ENCODE measurements at places on chromosomes 4 and X.

DNA sequence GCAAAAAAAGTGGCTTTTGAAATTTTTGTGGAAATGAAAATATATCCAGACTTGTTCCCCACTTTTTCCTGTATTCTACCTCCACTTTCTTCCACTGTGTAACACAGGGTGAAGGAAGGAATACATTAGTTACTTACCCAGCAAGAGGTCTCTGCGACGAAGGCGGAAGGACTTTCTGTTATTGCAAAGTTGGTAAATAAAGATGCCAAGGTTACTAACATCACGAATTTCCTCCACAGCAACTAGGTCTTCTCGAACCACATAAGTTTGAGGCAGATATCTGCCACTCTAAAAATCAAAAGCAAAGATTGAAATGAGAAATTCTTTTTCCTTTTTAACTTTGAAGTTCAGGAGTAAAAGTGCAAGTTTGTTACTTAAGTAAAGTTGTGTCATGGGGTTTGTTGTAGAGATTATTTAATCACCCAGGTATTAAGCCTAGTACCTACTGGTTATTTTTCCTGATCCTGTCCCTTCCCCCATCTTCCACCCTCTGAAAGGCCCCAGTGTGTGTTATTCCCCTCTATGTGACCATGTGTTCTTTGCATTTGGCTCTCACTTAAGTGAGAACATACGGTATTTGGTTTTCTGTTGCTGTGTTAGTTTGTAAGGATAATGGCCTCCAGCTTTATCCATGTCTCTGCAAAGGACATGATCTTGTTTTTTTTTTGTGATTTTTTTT, 5.8 kb downstream of the ITM2A start:
- DNase-seq = no peak

GRCh38 chr4:26217961-26218676, 102.7 kb upstream of the RBPJ start:
- no peak for DNase-seq

DNA sequence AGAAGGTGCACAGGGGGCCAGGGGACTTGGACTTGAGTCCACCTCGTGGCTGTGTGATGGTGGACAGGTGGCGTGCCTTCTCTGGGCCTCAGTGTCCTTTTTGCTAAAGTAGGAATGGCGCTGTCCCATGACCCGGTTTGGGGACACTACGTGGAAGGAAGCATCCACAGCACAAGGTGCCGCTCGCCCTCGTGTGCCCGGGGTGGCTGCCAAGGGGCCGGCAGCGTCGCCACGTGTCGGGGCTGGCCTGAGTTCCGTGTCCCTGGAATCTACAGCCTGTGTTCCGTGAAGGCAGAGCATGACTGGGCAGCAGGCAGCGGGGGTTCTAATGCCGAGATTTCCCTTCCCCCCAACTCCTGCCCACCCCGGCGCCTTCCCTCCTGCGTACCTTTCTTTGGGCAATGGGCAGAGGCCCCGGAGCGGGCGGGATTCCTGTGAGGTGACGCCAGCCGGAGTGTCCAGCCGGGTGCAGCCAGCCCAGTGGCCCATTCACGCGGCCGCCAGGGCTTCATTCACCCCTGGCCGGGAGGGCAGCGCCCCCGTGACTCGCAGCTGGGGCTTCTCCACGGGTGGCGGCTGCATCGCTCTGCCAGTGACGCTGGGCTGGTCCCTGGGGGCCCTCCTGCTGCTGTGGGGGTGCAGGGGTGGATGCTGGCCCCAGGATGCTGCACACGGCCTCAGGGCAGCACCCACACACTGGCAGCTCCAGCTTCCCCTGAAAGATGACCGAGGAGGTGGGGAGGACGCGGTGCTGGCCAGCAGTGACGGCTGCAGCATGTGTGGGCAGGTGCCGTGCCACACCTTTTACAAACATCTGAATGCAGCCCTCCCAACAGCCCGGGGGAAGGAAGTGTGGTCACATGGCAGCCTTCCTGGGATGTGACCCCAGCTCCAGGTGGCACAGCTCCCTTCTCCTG, 21.2 kb downstream of the DOK7 start:
- no peak for DNase-seq

DNA sequence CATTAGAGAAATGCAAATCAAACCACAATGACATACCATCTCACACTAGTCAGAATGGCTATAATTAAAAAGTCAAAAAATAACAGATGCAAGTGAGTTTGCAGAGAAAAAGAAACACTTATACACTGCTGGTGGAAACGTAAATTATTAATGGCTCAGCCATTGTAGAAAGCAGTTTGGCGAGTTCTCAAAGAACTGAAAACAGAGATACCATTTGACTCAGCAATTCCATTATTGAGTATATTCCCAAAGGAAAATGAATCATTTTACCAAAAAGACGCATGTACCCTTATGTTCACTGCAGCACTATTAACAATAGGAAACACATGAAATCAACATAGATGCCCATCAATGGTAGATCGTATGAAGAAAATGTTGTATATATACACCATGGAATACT, 75.0 kb downstream of the NAA11 start:
- no peak for DNase-seq

- no peak for DNase-seq
Measured at GRCh38 chrX:44223150-44223549, 120.3 kb downstream of the EFHC2 start.

DNA sequence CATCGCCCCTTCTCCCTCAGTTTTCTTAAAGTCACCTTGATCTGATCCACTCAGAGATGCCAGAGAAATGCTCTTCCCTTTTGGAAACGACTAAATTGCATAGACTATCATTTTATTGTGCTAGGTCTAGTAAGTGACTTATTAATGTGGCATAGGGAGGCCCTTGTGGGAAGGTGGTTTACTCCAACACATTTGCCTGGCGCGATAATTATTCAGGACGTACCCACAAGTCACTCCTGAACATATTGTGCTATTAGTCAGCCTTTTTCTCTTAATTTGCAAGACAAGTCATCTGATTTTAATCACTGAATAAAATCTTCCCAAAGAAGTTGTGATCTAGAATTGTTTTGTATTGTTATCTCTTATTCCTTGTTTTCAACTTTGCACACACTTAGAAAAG, 7.6 kb downstream of the ENPEP start:
- DNase-seq = no peak

DNA sequence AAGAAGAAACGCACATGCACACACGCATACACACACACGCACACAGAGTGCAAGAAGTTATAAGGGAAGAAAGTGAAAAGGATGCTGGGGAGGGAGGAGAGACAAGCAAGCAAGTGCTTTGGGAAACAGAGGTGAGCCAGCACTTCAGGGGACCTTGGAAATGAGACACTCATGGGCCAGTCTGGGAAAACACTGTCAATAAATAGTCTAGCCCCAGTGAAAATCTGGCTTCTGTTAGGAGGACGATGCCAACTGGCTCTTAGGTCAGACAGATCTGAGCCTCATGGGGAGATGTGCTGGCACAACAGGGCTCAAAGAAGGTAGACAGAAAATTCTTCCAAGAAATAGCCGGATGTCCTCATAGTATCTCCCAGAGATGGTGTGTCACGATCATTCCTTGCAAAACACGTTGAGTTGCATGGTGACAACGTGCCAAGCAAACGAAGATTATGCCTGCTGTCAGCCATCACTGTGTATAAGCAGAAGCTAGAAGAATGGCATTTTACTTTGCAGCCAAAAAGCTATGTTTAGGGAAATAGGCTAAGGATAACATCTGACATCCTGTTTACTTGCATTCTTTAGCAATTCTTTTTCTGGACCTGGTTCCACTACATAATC, 557 bp upstream of the ARHGEF6 start:
- no peak for DNase-seq

DNA sequence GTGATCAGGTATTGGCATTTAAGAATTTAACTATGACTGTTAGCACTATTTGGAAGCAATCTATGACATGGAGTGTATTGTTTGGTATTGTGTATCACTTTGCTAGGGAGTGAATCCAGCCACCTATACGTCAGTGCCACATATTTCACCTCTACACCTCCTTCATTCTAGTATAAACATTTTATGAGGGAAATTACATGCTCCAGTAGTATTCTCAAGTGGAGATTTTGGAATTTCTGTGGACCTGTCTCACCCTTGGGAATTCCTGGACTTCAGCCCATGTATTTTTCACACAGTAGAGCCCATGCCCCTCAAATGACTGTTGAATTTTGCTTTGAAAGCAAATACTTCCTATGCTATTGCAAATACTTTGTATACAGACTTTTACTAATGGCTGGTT, 11.3 kb downstream of the BST1 start:
- DNase-seq = no peak

DNA sequence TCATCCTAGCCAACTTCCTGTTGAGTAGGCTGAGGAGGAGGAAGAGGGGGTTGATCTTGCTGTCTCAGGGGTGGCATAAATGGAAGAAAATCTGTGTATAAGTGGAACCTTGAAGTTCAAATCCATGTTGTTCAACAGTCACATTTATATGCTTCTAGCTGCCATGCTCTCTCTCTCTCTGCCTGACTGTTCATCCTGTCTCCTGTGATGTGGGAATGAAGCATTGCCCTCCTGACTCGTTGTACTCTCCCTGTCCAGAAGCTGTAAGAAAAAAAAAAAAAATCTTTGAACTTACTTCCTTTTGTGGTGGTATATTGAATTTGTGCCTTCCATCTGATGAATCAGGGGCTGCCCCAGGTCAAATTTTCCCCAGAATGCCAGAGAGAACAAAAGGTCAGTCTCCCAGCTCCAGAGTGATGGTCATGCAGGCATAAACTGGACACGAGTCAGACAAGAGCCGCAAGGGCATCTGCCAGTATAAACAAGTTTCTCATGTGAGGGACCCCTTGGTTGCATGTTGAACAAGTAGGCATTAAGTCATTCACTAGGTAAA, 257.0 kb downstream of the IDS start:
- DNase-seq = no peak

GRCh38 chr4:58225460-58225859, 1115.3 kb upstream of the IGFBP7 start:
- no peak for DNase-seq

- no peak for DNase-seq
Measured at GRCh38 chr4:142725886-142726285, 120.2 kb downstream of the INPP4B start.

- DNase-seq = no peak
Measured at GRCh38 chr4:1222036-1222789, 26.7 kb downstream of the CTBP1 start.

GRCh38 chr4:11028334-11028733, 343.8 kb upstream of the CLNK start:
- no peak for DNase-seq

GRCh38 chr4:25031077-25031621, 403 bp upstream of the LGI2 start:
- no peak for DNase-seq

DNA sequence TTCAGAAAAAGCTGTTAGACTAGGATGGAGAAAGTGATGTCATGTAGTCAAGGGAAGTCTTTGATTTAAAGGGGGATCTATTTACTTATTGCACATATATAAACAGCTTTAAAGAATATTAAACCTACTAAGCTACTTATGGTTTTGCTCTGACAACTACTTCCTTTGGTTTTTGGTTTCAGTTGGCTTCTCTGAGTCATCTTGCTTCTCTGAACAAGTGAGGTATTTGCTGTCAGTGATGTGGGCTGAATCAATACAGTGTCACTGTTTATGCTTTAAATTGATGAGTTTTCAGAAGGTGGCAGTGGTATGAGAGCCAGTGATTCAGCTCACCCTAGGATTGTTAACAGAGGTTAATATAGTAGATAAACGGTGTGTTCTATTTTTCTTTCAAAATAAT, 75.1 kb downstream of the CEP44 start:
- no peak for DNase-seq

DNA sequence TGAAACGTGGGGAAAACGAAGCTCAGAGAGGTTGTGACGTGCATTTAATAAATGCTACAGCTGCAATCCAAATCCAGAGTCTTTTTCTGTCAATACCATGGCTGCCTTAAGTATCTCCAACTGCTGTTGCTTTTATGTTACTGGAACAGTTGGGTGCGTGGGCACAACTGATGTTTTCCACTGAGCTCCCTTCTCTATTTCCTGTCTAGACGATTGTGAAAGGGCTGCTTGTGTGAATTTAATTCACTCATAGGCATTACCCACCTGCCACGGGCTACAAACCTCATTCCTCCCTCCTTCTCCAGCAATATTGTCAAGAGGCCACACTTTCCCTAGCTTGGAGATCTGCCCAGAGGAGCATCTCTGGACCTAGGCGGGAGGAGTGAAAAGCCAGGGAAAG, 526.0 kb downstream of the MID1IP1 start:
- DNase-seq = peak; percentile 51

- DNase-seq = no peak
Measured at GRCh38 chr4:23036503-23036902, 343.8 kb downstream of the GBA3 start.

GRCh38 chr4:141090473-141090872, 42.8 kb downstream of the RNF150 start:
- DNase-seq = no peak

GRCh38 chr4:77015390-77015789, 60.4 kb downstream of the CCNI start:
- DNase-seq = no peak

DNA sequence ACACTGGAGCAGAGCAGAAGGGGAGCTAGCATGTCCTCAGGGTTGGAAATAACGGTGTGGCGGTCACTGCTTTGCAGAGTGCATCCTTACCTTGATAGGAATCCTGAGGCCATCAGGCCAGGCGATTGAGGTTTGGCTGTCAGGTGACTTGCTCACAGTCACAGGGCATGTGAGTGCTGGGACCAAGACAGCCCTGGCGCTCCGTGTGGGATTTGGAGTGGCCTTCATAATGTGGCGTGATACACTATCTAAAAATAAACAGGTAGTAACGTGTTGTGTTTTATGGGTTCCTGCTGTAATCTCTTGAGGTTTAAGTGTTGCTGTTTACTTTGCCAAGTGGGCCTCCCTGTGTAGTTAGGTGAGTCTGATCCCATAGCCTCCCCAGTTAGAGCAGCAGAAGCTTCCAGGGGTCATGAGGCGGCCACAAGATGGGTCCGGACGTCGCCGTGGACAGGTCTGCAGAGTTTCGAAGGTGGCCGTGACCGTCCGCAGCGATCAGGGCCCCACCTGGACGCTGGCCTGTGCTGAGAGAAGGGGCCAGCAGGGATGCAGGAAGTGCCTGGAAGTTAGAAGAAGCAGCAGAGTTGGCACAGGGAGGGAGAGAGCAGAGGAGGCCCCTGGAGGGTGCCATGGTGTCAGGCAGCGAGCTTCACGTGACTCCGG, 27.7 kb downstream of the RGS12 start:
- no peak for DNase-seq

DNA sequence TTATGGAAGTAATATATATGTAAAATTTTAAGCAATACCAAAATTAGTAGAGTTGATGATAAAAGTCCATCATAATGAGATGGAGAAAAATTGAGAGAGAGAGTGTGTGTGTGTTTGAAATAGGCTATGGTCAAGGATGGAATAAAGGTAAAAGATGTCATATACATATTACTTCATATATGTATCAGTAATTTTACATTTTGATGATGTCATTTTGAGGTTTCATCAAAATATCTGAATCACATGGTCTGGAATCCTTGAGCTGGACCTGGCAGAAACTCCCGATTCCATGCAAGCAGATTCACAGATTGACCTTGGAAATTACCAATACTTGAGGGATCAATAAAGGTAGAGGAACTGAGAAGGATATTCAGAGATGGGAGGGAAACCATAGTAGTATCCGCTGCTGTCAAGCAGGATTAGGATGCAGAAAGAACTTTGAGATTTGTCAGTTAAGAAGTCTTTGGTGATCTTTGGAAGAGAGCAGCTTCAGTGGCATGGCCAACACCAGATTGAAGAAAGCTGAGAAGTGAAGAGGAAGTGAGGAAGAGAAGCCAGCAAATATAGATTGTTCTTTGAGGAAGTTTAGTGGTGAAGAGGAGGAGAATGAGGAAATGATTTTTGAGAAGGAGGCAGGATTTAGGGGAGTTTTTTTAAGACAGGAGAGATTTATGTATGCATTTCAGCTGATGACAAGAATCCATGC, 21.5 kb downstream of the DNAAF6 start:
- DNase-seq = no peak

GRCh38 chrX:41707218-41707617, 16.8 kb upstream of the GPR82 start:
- no peak for DNase-seq

All from activated T-cell treated with anti-CD3 and anti-CD28 coated beads, Interleukin-2, amount 50 U/mL, for 4 hours (primary cell).